Naive thymus-derived CD8-positive, alpha-beta T cell (primary cell): ENCODE measurements at places on chromosomes 4 and X. TPM values are rescaled to one million over a fixed set of nuclear protein-coding genes. Genes with fewer than 3 reads are reported as not detected.

GRCh38 chrX:102959471-102959870 is 22.4 kb downstream of the RAB40AL start:
- H3K4me3 ChIP-seq = no peak overlapping the region
- no peaks in the 10 kb centered on the region for H3K4me1 ChIP-seq
- H3K27ac ChIP-seq = no peak overlapping the region
- H3K27me3 ChIP-seq = no peaks in the 10 kb centered on the region

DNA sequence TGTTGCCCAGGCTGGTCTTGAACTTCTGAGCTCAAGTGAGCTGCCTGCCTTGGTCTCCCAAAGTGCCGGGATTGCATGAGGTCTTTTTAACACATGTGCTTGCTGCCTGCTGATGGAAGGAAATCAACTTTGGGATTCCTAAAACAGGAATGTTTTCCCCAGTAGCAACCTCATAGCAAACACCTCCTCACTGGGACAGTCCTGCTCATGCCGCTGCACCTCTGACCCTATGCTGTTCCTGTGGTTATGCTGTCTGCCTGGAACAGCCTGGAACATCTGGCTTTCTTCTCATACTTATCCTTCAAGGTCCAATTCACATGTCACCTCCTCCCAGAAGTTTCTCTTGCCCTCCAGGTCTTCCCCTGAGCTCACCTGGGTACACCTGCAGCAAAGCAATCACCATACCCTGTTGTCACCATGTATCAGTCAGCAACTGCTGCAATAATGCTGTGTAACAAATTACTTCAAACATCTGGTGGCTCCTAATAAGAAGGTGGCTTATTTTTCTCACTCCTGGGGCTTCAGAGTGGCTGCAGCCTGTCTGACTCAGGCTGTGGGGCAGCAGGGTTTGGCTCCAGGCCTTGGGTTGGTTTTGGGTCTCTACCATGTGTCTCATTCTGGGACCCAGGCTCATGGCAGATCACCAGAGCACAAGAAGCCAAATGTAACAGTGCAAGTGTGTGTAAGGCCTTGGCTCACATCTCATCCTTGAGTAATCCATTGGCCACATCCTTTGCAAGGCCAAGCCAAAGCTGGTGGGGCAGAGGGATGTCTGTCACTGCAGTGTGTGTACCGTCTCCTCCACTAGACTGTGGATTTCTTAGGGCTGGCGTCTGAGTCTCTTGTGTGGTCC is 59.4 kb upstream of the SORCS2 start:
- no peaks in the 10 kb centered on the region for H3K36me3 ChIP-seq
- H3K4me1 ChIP-seq = no peaks in the 10 kb centered on the region
- H3K27ac ChIP-seq = no peak overlapping the region

GRCh38 chrX:17812763-17813162 is 48.3 kb downstream of the RAI2 start:
- no peaks in the 10 kb centered on the region for H3K4me1 ChIP-seq
- H3K4me3 ChIP-seq = no peak overlapping the region
- no peaks in the 10 kb centered on the region for H3K36me3 ChIP-seq
- H3K27me3 ChIP-seq = no peaks in the 10 kb centered on the region

DNA sequence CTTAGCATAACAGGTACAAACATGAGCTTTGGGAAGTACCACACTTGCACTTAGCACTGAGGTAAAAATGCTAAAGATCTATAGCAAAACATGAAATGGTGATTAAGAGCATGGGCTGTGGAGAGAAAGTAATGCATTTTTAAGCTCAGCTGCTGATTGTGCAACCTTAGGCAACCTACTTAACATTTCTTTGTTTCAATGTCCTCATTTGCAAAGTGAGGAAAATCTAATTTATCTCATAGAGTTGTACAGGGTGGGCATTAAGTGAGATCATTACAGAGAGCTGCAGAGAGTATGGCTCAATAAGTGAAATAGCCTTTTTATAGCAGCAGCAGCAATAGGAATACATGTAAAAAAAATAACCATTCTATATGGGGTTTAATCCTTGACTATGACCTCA is 87.0 kb downstream of the PAK3 start:
- H3K4me1 ChIP-seq = no peaks in the 10 kb centered on the region
- no peak overlapping the region for H3K4me3 ChIP-seq
- H3K27me3 ChIP-seq = no peaks in the 10 kb centered on the region
- H3K36me3 ChIP-seq = no peaks in the 10 kb centered on the region
- no peak for DNase-seq

DNA sequence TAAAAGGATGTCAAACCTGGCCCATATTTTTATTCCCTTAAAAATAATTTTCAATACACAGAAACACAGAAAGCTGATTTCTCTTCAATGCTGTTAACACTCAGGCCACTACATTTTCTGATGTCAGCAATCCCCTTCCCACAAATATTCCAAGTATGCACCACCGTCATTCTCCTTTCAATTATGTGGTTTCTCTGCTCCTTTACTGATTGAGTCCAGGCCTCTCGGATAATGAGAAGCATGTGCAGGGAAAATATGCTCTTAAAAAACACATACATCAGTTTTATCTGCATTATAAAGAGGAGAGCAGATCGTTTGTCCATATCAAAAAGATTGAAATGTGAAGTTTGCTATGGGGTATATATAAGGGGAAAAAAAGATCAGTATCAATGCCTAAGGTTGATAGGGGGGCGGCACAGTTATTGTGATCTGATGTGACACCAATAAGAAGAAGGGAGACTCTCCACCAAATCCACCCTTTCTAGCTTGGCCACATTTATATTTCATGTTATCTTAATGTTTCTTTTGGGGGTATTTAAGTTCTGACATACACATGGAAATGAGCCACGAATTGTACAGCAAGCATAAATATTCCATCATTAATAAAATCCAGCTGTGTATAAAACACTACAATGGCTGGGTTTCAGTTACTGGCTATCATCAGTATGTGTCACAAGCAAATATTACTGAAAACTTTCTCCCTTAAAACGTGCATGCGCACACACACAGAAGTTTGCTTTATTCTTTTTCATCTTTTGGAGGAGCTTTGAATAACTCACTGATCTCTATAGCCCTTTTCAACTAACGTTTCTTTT is 6.4 kb downstream of the AMOT start:
- no peaks in the 10 kb centered on the region for H3K4me1 ChIP-seq
- DNase-seq = no peak
- H3K4me3 ChIP-seq = no peak overlapping the region

- no peaks in the 10 kb centered on the region for H3K27me3 ChIP-seq
- H3K4me1 ChIP-seq = peaks cover 47% of the 10 kb centered on the region
- DNase-seq = no peak
- peak overlapping the region; percentile 69 for H3K4me3 ChIP-seq
- peak overlapping the region; percentile 94 for H3K27ac ChIP-seq
Observed at GRCh38 chr4:80171656-80172055, 25.6 kb upstream of the PRDM8 start.

- no peaks in the 10 kb centered on the region for H3K27me3 ChIP-seq
- no peak overlapping the region for H3K27ac ChIP-seq
- peaks cover 6% of the 10 kb centered on the region for H3K36me3 ChIP-seq
- DNase-seq = no peak
- no peak overlapping the region for H3K4me3 ChIP-seq
- no peaks in the 10 kb centered on the region for H3K4me1 ChIP-seq
Observed at GRCh38 chr4:75878246-75878756, 24.0 kb downstream of the PPEF2 start.

GRCh38 chrX:77442728-77443127 is 4.5 kb upstream of the FGF16 start:
- no peaks in the 10 kb centered on the region for H3K36me3 ChIP-seq
- H3K4me1 ChIP-seq = peaks cover 16% of the 10 kb centered on the region
- H3K27ac ChIP-seq = no peak overlapping the region
- H3K27me3 ChIP-seq = peaks cover 17% of the 10 kb centered on the region

DNA sequence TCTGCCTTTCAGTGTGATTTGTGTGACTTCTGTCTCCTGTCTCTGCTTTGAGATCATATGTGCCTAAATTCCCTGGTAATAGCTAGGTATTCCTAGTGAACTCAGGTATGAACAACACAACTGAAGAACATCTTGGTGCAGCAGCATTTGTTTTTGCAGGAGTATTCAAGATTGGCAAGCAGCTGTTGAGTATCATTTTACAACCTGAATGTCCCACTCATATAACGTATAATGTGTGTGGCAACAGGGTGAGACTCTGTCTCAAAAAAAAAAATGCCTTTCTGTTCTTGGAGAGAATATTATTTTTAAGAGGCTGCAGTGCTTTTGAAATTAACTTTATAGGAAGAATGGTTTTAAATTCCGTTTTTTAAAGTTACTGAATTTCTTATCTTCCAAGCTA is 7.7 kb downstream of the LSM6 start:
- peaks cover 50% of the 10 kb centered on the region for H3K4me1 ChIP-seq
- no peak overlapping the region for H3K4me3 ChIP-seq
- no peak for DNase-seq
- no peak overlapping the region for H3K27ac ChIP-seq
- H3K27me3 ChIP-seq = no peaks in the 10 kb centered on the region

DNA sequence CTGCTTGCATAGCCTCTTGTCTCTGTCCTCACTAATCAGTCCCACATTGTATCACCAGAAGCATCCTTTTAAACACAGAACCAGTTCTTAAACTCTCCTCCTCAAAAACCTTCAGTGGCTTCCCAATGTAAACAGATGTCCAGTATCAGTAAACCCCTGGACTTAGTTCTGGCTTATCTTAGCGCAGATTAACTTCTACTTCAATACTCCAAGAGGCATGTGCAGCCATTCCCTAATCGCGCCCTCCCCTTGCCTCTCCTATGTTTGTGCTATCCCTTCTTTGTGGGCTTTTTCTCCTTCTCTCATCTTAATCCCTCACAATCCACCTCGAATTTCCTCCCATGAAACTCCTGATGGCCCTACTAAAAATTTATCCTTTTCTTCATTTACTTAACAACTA is 193.8 kb downstream of the FBXO8 start:
- H3K4me3 ChIP-seq = no peak overlapping the region
- H3K4me1 ChIP-seq = no peaks in the 10 kb centered on the region
- H3K27ac ChIP-seq = no peak overlapping the region
- no peak for DNase-seq

DNA sequence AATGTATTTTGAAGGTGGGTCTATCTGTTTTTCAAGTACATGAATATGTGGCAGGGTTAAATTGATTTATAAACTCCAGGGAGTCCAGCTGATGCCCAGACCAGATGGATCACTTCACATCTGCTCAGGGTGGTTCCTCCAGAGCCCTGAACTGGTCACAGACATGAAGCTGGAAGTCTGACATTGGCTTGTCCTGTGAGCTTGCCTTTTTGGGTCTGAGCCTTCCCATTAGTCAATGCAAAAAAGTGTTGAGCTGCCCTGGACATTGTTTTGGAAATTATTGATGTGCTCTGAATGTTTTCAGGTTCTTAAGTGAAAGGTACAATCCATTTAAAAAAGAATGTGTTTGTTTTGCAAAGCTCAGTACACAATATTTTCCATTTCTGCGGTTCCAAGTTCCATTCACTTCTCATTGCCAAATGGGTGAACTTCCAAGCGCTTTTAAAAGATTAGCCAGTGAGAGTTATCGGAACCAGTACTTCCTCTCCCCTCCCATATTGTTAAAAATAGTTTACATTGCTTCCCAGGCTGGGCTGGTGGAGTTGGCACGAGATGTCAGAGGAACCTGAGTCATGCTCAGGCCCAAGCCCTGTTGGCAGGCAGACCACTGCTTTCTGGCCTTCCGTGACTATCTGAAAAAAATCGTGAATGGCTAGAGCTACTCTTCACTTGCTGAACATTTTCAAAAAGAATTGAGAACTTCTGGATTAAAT is 52.1 kb downstream of the PDGFRA start:
- peaks cover 11% of the 10 kb centered on the region for H3K27me3 ChIP-seq
- H3K27ac ChIP-seq = no peak overlapping the region

GRCh38 chr4:47383829-47384427 is 79.6 kb downstream of the COMMD8 start:
- no peaks in the 10 kb centered on the region for H3K4me1 ChIP-seq
- H3K27me3 ChIP-seq = peaks cover 7% of the 10 kb centered on the region
- H3K4me3 ChIP-seq = no peak overlapping the region
- no peak overlapping the region for H3K27ac ChIP-seq
- DNase-seq = no peak
- no peaks in the 10 kb centered on the region for H3K36me3 ChIP-seq

GRCh38 chr4:42150653-42151567 is 1.5 kb downstream of the BEND4 start:
- H3K4me3 ChIP-seq = peak overlapping the region; percentile 83
- peak; percentile 1 for DNase-seq
- H3K4me1 ChIP-seq = peaks cover 6% of the 10 kb centered on the region
- H3K36me3 ChIP-seq = peaks cover 2% of the 10 kb centered on the region
- no peak overlapping the region for H3K27ac ChIP-seq
- peaks cover 37% of the 10 kb centered on the region for H3K27me3 ChIP-seq

CPLX1 gene
- total RNA-seq = 0.29 TPM

MAGEC2 gene
- not detected for total RNA-seq

SAGE1 gene
- total RNA-seq = not detected

USP51 gene
- 4.6 TPM for total RNA-seq

SSX2B gene
- not detected for total RNA-seq

GPC4 gene
- total RNA-seq = not detected
